ENCODE measurements at places on chromosomes 2 and 18.

- no peak for DNase-seq
Observed at GRCh38 chr18:49907346-49907929, 94.1 kb upstream of the ACAA2 start.

DNA sequence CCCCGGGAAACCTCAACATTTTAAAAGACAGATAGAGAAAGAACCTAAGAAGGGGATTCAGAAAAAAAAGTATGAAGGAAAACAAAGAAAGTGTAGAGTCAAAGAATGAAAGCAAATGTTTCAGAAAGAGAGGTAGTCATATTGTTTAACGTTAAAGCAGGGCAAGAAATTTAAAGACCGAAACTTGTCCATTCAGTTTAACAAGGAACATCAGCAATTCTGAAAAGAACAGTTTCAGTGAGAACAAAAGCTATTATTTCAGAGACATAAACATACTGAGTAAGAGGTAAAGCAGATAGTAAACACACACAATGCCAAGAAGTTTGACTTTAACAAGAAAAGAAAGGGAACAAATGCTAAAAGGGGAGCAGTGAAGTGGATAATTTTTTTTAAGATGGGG lies 41.1 kb downstream of the MBD2 start:
- DNase-seq = no peak

- no peak for DNase-seq
Observed at GRCh38 chr2:15076668-15077067, 444.2 kb downstream of the LRATD1 start.

- peak; percentile 72 for DNase-seq
Observed at GRCh38 chr2:101823347-101823791, 125.9 kb downstream of the MAP4K4 start.

GRCh38 chr2:99609851-99610381 lies 120.1 kb upstream of the REV1 start:
- DNase-seq = peak; percentile 32

DNA sequence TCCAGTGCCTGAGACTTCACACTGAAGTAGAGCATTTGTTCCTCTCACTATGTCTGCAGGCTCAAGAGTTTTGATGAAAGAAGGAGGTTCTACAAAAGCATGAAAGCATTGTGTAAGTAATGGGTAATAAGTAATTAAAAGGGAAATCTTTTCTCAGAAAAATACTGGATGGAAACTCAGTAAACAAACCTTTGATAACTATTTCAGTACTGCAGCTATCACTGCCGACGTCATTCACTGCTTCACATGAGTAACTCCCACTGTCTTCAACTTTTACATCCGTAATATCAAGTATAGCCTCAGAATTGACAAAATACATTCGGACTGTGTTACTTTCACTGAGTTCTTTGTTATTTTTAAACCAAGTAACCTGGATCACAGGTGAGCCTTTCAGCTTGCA lies 72.7 kb downstream of the TTN start:
- no peak for DNase-seq

DNA sequence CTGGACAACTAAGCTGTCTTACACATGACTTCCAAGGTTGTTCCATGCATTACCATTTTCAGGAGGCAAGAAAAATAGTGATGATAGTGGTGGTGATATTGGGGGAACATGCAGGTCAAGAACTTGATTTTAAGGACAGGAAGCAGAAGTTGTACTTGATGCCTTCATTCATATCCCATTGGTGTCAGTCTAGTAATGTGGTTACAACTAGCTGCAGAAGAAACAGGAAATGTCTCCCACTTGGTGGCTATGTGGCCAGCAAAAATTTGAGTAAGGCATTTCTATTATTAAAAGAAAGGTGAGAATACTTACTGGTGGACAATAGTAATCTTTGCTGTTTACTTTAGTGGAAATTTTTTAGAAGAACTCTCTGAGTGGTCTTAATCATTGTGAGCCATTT lies 103.4 kb downstream of the ALMS1 start:
- no peak for DNase-seq

DNA sequence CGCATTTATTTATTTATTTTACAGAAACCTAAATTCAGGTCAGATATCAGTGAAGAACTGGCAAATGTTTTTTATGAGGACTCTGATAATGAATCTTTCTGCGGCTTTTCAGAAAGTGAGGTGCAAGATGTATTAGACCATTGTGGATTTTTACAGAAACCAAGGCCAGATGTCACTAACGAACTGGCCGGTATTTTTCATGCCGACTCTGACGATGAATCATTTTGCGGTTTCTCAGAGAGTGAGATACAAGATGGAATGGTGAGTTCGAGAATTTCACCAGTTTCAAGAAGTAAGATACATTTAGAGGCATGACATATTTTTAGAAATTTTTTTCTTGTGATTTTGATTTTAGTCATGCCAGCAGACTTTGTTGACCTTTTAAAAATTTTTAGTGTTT lies 4.6 kb downstream of the CDCA7 start:
- no peak for DNase-seq

DNA sequence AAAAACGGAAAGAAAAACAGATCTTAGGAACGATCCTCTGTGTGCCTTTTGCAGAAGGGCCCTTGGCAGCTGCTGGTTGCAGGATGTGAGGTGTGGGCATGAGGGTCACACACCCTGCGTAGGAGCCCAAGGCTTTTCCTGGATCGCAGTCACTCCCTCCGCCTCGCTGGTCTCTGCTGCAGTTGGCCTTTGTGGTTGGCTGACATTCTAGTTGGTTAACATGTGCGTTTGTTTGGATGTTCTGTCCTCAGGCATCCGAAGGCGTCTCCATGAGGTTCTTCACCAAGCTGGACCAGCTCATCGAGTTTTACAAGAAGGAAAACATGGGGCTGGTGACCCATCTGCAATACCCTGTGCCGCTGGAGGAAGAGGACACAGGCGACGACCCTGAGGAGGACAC lies 61.7 kb downstream of the INPP5D start:
- DNase-seq = peak; percentile 63

DNA sequence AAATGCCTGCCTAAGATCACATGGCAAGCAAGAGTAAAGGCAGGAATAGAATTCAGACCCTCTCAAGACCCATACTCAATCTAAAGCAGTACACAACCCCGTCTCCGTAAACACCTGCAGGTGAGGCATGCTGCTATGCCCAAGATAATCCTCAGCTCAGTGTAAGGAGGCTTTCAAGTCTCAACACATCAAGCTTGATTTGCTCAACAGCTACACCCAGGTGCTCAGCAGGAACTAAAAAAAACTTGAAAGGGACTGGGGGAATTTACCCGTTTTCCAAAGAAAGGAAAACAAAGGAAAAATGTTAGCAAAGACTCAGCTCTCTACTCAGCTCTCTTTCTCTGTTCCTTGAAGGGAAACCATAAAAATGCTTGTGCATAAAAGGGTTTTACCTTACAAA lies 301.8 kb downstream of the C1D start:
- DNase-seq = no peak

- no peak for DNase-seq
Observed at GRCh38 chr18:25705650-25706049, 353.7 kb upstream of the ZNF521 start.

- no peak for DNase-seq
Observed at GRCh38 chr2:187198136-187198535, 249.9 kb downstream of the CALCRL start.
